ENCODE measurements at places on chromosomes 5 and 9. TPM values are rescaled to one million over a fixed set of nuclear protein-coding genes. Genes with fewer than 3 reads are reported as not detected.
A peak's percentile ranks its signal among the peaks of the same experiment; 100 is the strongest.

DNA sequence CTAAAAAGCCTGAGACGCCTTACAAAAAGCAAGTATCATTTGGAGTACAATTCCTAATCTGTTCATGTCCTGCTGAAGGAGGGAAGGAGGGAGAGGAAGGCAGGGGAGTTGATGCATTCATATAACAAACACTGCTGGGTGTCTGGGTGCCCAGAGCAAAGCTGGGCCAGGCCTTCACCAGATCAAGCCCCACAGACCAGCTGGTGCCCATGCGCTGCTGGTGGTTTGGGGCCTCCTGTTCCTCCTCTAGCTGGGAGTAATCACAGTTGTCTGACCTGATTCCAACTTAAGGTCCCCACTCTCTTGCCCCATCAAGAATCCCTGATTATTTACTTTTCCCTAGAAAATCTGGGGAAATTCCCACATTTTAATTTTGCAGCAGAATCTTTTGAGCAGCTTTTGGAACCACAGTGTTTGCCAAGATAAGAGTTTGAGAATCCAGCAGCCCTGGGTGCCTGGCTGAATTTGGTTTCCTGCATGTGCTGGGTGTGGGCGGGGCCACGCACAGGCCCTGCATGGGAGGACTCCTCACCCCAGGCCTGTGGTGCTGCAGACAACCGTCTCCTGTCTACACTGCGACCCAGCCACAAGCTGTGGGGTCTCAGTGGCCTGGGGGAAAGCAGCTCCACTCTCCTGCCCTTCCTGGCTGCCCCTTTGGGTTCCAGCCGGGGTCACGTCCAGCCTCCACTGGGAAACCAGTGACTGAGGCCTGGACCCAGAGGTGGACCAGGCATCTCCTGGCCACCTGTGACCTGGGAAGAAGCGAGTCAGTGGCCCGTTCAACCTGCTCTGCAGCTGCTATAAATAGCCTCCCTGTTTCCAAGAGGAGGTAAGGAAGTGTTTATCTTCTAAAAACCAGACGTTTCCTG is 47.5 kb downstream of the NEURL1B start:
- H3K4me1 ChIP-seq, result peaks cover 81% of the 10 kb centered on the region
- H3K36me3 ChIP-seq, result no peaks in the 10 kb centered on the region
- H3K4me3 ChIP-seq, result no peak overlapping the region

GRCh38 chr5:71923755-71924154 is 183.5 kb upstream of the MAP1B start:
- H3K27ac ChIP-seq, result peak overlapping the region; percentile 80
- peaks cover 39% of the 10 kb centered on the region for H3K4me1 ChIP-seq
- no peaks in the 10 kb centered on the region for H3K27me3 ChIP-seq
- H3K4me3 ChIP-seq, result no peak overlapping the region
- H3K36me3 ChIP-seq, result no peaks in the 10 kb centered on the region
- DNase-seq, result no peak

DNA sequence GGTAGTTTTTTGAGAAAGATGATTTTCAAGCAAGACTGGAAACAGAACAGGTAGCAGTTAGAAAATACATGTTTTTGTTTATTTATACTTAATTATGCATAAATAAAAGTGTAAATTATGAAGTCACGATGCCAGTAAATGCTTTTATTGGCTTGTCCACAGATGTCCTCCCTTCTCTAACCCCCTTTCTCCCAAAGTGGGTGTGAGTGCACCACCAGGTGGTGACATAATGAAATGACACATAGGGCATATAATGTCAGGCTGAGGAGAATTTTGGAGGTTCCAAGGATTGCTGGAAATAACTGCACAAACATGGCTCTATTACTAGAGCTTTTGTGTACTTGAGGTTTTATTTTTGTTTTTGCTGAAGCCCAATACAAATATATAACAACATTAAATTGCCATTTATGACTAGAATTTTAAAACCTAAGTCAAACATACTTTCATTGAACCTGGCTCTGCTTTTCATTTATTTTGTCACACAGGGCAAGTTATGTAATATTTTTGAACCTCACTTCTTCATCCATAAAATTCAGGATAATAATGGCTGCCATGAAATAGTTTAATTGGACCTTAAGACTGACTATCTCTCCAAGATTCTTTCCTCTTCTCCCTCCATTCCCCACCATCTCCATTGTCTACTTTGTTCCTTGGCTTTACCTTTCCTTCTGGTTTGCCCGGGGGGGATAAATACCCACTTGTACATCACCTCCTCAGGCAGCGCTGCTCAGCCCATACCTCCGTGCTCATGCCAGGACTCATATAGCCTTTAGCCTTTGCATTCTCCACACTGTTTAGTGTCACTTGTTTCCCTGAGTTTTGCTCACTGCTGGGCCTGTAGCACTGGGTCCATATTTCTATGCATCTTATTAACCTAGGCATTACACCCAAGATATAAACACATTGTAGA is 168.8 kb downstream of the PDE4D start:
- H3K4me3 ChIP-seq, result no peak overlapping the region
- no peaks in the 10 kb centered on the region for H3K4me1 ChIP-seq
- H3K36me3 ChIP-seq, result no peaks in the 10 kb centered on the region

DNA sequence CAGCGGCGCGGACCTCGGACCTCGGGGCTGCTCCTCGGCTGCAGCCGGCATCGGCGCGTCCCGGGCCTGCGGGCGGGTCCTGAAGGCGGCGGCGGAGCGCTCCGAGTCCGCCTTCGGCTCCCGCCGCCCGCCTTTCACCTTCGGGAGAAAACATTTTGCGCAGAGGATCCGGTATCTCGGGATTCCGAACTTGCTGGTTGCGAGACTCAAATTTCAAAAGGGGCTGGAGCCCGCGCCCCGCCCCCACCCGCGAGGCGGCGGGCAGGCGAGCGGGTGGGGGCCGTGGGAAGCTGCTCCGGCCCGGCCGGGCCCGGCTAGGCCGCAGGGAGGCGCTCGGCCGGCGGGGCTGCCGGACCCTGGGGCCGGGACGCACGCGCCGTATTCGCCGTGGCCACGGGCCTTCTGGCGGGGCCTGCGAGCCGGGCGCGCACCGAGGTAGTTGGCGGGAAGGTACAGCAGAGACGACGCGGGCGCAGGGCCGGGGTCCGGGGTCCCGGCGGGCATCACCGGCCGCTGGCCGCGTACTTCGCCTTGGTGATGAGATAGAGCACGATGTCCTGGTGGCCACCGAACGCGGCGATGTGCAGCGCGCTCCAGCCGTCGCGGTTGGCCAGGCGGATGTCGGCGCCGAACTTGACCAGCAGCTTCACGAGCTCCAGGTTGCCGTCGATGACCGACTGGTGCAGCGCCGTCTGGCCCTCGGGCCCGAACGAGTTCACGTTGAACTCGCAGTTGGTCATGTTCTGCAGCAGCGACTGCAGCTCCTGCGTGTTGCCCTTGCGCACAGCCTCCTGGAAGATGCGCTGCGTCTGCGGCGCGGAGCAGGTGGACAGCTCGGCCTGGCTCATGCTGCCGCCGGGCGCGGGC is 757 bp downstream of the NRARP start:
- no peaks in the 10 kb centered on the region for H3K36me3 ChIP-seq
- no peak for DNase-seq
- peaks cover 38% of the 10 kb centered on the region for H3K4me1 ChIP-seq
- H3K4me3 ChIP-seq, result peak overlapping the region; percentile 73

DNA sequence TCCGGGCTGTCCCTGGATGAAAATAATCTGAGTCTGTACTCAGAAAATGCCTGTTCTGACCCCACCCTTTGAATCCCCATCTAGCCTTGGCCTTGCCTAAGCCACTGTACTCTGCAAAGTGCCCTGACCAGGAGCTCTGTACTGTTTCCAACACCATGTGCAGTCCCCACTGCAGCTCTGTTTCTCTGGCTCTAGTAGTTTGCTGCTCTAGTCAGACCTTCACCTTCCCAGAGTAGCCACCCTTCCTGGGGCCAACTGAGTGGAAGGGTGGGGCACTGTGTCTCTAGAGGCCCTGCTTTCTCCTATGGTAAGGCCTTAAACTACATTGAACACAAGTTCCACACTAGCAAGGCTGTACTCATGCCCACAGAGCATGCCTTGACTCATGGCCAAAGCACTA is 31.9 kb downstream of the P4HA2 start:
- H3K27me3 ChIP-seq, result no peaks in the 10 kb centered on the region
- no peaks in the 10 kb centered on the region for H3K4me1 ChIP-seq
- H3K36me3 ChIP-seq, result peaks cover 35% of the 10 kb centered on the region
- no peak overlapping the region for H3K4me3 ChIP-seq
- H3K27ac ChIP-seq, result no peak overlapping the region
- DNase-seq, result no peak

Gene SUSD3
- total RNA-seq, result 21.4 TPM

Gene MYOZ3
- total RNA-seq, result 0.81 TPM
